ENCODE measurements at places on chromosomes 3 and 15. TPM values are rescaled to one million over a fixed set of nuclear protein-coding genes. Genes with fewer than 3 reads are reported as not detected.

Gene NDN
- 17.3 TPM for total RNA-seq

DNA sequence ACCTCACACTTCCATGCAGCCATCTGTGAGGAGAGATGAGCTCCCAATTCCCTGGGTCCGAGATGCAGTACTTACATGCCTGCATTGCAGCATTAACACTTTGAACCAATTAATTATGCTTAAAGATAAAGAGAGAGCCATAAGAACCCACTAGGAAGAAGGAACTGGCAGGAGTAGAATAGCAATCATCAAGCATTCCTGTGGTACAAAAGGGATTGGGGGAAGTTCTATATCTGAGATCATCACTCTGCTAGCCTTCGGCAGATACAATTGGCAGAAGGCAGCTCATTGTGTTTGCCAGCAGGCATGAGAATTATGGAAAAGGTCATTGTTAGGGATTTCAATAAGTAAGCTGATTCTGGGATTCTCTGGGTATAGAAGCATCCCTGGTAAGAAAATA is 891.4 kb downstream of the NTRK3 start:
- no peak for ATAC-seq

GRCh38 chr3:54309601-54310000 is 187.2 kb downstream of the CACNA2D3 start:
- ATAC-seq = no peak

Gene GREM1
- total RNA-seq = 9.2 TPM

Gene KIF7
- total RNA-seq = 0.60 TPM

Gene TNNC1
- total RNA-seq = 0.88 TPM

DNA sequence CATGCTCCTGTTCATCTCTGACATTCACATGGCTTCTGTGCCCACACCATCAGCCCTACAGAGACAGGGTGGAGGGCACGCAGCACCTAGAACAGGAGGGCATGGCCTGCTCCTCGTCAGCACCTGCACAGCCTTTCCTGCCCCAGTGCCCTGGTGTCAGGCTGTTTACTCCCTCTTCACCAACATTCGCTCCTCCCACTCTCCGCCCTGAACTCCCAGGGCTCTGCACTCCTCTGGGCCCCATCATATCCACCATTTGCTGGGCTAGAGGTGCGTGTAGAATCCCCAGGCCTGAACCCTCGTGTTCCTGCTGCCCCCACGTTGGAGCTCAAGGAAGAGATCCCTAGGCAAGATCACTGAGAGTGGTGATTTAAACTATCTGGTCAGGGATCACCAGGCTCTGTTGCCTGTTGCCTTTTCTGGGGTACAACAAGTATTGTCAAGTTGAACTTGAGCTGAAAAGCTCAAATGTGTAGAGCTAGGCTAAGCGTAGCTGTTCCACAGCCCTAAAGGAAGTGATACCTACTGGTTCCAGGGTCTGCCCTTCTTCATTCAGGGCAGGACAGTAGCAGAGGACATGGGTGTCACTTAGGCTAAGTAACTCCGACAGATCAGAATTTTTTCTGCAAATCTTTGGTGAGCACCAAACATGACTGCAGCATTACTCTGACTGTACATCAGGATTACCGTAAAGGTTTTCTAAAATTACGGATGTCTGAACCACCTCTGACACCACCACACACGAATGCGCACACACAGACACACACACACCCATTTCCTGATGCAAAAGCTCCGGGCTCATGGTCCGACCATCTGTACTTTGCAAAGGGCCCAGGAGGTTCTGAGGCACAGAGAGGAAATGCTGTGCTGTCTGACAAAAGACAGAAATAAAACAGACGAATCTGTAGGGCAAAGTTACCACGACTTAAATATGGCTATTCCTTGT is 43.7 kb upstream of the GNB5 start:
- ATAC-seq = peak; percentile 48

Gene RASGRP1
- 21.2 TPM for total RNA-seq

DNA sequence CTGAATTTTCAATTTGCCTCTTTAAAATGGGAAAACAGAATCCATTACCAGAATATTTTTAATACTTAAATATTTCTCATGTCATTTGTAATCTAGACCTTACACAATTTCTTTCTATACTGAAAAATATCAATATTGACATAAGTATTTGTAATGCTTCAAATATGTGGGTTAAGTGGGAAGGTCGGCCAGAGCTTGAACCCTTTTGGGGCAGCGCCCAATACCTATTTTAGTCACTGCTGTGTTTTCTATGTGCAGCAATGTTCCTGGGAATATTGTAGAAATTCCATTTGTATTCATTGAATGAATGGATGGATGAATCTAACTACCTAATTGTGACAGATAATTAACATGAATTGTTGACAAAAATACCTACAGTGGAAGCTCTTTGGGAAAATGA is 459.7 kb upstream of the ZNF717 start:
- no peak for ATAC-seq

DNA sequence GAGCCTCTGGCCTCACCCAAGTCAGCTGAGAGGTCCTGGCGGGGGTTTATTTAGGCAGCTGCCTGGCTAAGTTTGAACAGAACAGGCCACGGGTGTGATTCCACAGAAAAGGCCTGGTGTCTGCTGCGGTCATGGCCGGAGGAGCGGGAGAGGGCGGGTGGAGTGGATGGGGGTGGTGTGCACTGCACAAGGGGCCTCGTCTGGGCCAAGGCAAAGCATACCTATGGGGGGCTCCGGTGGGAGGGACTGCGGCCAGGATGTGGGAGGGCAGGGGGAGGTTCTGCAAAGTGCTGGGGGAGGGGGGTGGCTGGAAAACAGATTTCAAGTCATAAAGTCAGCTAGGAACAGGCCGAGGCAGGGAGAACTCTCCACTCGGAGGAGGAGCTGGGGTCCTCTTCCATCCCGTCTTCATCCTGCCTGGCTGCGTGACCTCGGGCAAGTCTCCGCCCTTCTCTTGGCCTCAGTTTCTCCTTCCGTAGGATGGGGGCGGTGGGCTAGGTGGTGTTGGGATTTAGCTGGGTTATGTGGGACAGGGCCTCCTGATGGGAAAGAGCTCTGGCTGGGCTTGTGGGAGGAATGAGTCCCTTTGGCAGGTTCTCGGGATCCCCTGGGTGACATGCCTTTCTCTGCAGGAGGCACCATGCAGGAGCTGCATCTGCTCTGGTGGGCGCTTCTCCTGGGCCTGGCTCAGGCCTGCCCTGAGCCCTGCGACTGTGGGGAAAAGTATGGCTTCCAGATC is 878 bp downstream of the ISLR start:
- no peak for ATAC-seq

DNA sequence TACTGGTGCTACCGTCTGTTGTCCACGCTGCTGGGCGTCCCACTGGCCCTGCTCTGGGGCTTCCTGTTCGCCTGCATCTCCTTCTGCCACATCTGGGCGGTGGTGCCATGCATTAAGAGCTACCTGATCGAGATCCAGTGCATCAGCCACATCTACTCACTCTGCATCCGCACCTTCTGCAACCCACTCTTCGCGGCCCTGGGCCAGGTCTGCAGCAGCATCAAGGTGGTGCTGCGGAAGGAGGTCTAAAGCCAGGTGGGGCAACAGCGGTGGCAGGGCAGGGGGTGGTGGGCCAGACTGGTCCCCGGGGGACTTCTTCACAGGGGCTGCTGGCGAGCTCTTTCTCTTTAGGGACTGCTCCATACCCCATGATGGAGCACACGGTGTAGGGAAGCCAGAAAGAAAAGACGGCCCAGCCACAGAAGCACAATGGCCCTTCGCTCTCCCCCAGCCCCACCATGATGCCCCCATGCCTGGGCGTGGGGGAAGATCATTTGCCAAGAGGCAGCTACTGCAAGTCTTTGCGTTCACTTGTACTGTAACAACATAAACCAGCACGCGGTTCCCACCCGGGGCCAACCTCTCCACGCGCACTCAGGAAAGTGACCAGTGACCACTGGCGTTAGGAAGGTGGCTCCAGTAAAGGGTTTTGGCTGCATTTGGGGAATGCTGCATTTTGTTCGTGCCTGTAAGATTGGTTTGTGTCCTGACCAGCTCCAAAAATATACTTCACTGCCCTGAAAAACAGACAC is 12.2 kb downstream of the CAV3 start:
- no peak for ATAC-seq

DNA sequence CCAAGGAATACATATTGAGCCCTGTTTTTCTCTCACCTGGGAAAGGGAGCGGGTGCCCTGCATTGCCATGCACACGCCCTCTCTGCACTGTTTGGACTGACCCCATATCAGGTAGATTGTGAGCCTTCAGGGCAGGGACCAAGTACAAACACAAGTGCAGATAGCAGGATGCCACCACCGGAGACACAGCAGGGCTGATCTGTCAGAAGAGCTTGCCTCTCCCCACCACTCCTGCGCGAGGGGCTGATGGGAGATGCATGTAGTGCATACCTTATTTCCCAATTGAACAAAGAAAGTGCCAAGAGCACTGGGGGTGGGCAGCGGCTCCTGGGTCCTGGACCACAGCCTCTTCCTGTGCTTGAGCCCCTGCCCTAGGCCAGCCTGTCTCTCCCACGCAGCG is 9.0 kb upstream of the SLCO2A1 start:
- ATAC-seq = no peak

Gene SLC6A20
- total RNA-seq = 0.16 TPM

DNA sequence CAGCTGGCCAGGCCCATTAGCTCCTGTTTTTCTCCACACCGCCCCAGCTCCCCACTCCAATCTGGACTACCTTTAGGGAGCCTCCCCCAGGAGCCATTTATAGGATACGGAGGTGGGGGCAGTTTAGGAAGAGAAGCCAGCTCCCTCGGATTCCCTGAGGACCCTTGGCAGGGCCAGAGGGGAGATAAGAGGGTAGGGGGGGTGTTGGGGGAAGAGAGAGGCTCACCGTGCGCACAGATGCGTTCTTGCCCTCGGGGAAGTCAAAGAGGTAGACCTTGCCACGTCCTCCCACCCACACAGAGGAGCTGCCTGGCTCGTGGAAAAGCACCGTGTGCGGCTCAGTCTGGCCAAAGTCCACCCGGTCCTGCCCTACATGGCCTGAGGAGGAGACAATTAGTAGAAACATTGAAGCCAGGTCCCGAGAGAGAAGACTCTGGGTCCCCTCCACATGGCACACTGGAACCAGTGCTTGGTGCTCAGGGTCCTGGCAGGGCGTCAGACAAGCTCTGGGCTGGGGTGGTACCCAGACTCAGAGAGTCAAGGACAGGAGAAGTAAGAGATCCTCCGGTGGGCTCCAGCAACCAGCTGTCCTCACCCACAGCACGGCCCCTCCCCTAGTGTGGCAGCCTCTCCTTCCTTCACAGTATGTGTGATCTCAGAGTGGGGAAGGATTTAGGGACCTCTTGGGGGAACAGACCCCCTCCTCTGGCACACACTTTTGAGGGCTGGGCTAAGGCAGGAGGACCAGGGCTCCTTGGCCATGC is 15.0 kb downstream of the SEMA7A start:
- ATAC-seq = no peak

DNA sequence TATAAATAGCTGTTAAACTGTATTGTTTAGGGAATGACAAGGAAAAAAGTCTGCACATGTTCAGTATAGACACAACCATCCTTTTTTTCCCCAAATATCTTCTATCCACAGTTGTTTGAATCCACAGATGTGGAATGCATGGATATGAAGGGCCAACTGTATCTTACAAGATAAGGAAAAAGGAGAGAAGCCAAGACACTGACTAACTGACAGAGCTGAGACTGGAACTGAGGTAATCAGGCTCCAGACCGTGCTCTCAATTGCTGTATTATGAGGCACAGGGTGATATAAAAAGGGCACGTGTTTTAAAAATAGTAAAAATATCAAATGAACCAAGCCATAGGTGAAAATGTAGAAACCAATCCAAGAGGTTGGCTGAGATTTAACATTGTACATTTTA is 49.0 kb downstream of the DHX36 start:
- no peak for ATAC-seq

Gene EOMES
- 0.12 TPM for total RNA-seq

Gene NR2E3
- 0.56 TPM for total RNA-seq

Gene BNC1
- 39.6 TPM for total RNA-seq

DNA sequence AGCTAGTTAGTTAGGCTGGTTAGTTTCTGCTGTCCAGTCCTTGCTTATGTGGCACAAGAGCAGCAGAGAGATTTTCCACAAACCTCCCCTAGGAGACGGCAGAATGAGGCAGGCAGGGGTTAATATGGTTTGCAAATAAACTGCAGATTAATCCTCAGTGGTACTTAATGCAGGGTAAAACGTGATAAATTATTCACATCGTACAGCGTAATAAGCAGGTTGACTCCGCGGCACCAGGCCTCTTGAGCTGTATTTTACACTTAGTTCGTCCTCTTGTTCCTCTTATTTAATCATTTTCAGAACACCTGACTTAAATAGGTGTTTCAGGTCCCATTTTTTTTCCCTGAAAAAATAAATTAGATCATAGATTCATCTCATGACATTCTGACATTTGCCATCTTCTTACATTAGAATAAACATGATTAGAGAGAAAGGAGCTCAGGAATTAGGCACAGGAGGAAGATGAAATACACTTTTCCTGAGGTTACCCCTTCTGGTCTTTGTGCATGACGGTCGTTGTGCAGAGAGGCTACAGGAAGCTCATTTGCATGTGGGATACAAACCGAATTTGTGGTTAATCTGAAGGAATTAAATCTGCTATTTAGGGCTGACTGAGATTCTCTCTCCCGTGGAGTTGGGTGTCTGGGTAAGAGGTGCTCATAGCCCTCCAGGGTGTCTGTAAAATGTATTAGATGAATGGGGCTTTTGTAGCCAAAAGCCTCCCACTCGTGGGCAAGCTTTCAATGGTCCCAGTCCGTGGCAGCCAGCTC is 27.1 kb upstream of the VPS8 start:
- no peak for ATAC-seq

Gene CIB2
- total RNA-seq = 5.6 TPM

GRCh38 chr3:39106851-39107387 is 508 bp downstream of the GORASP1 start:
- peak; percentile 66 for ATAC-seq

DNA sequence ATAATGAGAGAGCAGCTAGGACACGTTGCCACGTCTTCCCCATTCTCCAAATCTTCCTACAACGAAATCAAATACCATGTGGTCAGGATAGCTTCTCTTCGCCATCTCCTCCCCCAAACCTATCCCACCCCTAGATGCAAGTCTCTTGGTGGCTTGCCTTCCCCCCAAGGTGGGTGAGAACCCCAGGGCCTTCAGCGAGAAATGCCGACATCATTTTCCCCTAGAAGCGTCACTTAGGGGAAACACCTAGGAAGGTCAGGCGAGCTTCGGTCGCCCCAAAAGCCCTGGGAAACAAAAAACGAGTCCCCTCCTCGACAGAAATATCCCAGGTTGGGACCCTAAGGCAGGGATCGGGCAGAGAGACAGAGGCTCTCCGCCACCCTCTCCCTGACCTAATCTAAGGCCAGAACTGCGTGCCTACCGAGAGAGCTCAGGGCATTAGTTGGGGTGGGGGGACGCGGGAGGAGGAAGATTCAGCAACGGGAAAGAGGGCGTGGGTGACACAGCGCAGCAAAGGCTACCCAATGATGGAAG is 502 bp downstream of the DPH3 start:
- no peak for ATAC-seq

- no peak for ATAC-seq
These were observed 316.7 kb upstream of the AGTR1 start for GRCh38 chr3:148381051-148381450.
